ENCODE measurements at places on chromosomes 3 and 15.
A peak's percentile ranks its signal among the peaks of the same experiment; 100 is the strongest.

DNA sequence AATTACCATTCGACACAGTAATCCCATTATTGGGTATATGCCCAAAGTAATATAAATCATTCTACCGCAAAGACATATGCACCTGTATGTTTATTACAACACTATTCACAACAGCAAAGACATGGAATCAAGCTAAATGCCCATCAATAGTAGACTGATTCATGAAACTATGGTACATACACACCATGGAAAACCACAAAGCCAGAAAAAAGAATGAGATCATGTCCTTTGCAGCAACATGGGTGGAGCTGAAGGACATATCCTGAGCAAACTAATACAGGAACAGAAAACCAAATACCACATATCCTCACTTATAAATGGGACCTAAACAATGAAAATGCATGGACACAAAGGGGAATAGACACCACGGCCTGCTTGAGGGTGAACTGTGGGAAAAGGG is 11.1 kb upstream of the MCF2L2 start:
- DNase-seq = no peak

GRCh38 chr3:79979990-79980389 is 212.2 kb upstream of the ROBO1 start:
- no peak for DNase-seq

- peak; percentile 90 for DNase-seq
These were observed at the start of gene ZBBX for GRCh38 chr3:167380004-167380689. Gene ZBBX, minus strand, starts transcription at chr3:167380297. Its CDS starts 7,396 bp downstream, at chr3:167372901.

DNA sequence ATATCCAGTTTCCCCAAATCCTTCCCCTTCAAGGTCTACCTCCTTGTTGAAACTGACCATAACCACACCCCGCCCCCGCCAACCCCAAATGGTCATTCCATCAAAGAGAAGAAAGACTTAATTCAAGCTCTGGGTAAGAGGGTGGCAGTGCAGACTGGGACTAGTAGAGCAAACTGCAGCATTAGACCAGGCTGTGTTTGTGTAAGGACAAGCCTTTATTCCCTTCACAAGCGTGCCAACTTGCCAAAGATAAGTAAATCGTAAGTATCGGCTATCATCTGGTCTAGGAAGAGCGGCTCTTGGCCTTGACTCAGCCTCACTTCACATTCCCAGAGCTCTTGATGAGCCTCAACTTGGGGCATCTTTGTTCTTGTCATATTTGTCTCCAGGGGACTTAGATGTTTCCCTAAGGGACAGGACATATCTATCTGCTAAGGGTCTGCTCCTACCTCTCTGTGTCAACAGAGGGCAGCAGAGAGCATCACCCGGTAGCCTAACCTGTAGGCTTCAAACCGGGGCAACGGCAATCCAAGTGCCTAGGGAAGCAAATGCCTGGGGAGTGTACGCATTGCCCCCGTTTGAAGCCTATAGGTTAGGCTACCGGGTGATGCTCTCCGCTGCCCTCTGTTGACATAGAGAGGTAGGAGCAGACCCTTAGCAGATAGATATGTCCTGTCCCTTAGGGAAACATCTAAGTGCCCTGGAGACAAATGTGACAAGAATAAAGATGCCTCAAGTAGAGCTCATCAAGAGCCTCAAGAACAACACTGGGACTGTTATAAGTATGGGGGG is 8.9 kb upstream of the MAP3K13 start:
- peak; percentile 38 for DNase-seq

DNA sequence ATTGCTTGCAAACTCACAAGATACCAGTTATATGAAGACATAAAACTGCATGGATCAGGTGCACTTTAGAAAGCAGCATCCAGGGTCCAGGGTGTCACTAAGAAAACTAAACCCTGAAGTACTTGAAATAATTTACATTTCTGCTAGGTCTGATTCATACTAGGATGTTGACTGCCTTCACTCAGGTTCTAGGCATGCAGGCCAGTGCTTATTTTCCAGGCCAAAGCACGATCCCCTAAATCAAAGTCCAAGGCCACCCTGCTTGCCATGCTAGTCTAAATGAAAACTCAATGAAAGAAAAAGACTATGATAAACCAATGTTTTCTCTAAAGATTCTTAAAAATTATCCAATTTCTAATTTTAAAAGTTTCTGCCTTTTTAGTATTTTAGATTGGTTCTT is 49.4 kb downstream of the GREM1 start:
- DNase-seq = no peak

GRCh38 chr3:4971838-4972237 is 7.4 kb upstream of the BHLHE40 start:
- DNase-seq = no peak

- peak; percentile 65 for DNase-seq
These were observed 22.6 kb downstream of the RARRES1 start for GRCh38 chr3:158709666-158710083.

GRCh38 chr3:126431103-126431534 is 36.4 kb downstream of the CFAP100 start:
- DNase-seq = no peak

GRCh38 chr15:100106732-100107131 is 235.0 kb downstream of the ADAMTS17 start:
- no peak for DNase-seq

DNA sequence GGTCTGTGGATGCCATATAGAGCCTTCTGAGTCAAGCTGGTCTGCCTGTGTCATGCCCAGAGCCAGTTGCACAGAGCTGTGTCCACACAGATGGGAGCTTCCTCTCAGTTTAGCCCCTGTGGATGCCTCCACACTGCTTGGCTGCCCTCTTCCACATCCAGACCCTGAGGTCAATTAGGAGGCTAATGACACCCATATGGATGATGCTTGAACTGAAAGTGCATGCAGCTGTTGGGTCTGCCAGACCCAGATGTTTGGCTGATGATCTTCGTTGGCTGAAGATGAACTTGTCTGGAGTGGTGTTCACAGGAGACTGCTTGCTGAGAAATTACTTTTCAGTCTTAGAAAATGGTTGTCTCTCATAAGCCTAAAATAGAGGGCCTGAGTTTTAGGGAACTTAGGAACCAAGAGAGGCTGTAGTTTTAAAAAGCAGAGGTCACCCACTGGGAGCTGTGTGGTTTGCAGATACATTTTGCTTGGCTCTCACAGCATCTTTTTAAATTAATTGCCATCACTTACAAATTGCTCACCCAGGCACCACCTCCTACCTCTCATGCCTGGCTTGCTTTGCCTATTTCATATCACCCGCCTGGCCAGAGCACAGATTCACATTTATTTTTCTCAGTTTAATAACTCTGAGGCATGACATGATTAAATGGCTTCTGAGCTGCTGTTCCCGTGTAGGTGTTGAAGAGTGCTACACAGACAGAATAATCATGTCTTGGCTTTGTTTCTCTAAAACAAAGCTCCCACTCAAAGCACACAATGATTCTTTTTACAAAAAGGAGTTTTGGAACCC is 176.1 kb downstream of the MINAR1 start:
- DNase-seq = peak; percentile 29

GRCh38 chr3:50532062-50532705 is 28.8 kb upstream of the CACNA2D2 start:
- no peak for DNase-seq

DNA sequence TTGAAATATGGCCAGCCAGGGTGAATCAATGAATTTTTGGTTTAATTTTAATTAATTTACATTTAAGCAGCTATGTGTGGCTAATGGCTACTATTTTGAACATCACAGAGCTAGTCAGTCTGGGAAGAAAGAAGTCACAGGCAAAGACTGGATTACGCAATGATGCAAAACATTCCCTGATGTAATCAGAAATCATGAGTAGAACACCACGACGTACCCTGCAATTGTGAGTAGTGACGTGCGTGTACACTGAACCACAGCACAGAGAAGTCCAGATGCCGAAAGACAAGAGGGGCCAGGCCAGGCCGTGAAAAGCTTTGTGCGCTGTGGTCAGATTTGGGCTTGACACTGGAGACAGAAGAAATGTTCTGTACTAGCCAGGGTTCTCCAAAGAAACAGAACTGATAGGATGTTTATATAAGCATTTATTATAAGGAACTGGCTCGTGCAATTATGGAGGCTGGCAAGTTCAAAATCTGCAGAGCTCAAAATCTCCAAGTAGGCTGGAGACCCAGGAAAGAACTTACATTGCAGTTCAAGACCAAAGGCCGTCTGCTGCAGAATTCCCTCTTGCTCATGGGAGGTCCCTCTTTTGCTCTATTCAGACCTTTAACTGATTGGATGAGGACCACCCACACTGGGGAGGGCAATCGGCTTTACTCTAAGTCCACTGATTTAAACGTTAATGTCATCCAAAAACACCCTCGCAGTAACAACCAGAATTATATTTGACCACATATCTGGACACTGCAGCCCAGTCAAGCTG is 44.6 kb downstream of the SH3BP5 start:
- DNase-seq = no peak

GRCh38 chr3:146953511-146953981 is 348.4 kb upstream of the PLSCR5 start:
- DNase-seq = peak; percentile 79

DNA sequence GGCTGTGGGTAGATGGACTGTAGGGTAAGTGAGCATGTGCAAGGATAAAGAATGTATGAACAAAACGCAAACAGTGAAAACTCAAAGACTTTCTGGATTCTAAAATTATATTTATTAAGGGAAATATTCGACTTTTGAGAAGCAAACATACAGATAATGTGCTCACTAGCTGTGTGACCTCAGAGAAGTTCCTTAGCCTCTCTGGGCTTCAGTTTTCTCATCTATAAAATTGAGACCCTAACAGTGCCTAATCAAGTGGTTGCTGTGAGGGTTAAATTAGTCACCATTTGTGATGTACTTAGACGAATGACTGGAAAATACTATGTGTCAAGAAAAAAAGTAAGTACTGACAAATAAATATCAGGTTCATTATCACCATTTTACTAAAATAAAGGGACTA is 261.7 kb downstream of the MAGI1 start:
- no peak for DNase-seq

GRCh38 chr15:48250640-48251076 is 44.6 kb downstream of the SLC12A1 start:
- peak; percentile 82 for DNase-seq

GRCh38 chr3:15635121-15635661 is 33.6 kb downstream of the BTD start:
- peak; percentile 82 for DNase-seq

DNA sequence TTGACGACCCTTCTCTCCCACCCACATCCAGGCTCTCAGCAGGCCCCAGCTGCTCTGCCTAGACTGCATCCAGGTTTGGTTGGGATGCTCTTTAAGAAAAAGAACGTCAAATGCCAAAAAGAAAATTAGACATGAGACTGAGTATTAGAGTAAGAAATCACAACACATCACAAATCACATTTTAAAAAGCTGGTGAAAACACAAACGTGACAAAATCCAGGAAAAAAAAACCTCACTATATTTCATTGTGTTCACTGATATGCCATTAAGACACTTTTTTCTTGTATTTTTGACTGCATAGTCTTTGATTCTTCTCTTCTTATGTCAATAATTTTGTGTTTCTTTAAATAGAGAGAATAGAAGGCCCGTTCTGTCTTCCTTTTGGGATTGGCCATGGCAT is 243.7 kb downstream of the TLE3 start:
- DNase-seq = no peak

GRCh38 chr3:31210068-31210645 is 315.7 kb upstream of the GADL1 start:
- no peak for DNase-seq

GRCh38 chr3:76972624-76973296 is 67.1 kb upstream of the ROBO2 start:
- no peak for DNase-seq

GRCh38 chr3:197027151-197027895 is 2.3 kb downstream of the MELTF start:
- DNase-seq = peak; percentile 11

DNA sequence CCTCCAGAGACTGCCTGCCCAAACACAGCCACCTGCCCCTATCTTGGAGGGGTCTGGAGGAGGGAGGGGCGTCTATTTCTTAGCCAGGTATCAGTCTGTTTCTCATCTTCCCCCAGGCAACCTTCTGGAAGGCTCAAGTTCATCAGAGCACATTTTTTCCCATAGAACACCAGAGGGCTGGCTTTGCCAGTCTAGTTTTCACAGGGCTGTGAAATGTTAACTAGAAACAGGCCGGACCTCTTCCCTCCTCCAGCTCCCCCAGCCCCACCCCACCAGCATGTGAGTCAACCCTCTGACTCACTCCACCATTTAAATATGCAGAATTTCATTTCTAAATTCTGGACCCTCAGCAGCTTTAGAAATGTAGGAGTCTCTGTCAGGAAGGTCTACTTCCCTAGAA is 66.9 kb downstream of the SLCO2A1 start:
- no peak for DNase-seq

DNA sequence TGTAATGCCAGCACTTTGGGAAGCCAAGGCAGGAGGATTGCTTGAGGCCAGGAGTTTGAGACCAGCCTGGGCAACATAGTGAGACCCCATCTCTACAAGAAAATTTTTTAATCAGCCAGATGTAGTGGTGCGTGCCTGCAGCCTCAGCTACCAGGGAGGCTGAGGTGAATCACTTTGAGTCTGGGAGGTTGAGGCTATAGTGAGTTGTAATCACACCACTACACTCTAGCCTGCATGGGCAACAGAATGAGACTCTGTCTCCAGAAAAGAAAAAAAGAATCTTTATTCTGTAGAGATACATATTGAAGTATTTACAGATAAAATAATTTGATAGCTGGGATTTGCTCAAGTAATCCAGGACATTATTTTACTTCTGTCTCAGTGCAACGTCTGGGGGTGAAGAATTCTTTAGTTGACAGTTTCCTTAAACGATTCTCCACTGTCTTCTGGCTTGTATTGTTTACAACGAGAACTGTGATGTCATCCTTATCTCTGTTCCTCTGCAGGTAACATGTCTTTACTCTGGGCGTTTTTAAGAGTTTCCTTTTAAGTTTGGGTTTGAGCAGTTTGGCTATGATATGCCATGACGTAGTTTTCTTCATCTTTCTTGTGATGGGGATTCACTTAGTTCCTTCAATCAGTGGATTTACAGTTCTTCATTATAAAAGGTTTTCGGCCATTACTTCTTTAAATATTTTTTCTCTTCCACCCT is 26.3 kb downstream of the KPNA1 start:
- DNase-seq = no peak

DNA sequence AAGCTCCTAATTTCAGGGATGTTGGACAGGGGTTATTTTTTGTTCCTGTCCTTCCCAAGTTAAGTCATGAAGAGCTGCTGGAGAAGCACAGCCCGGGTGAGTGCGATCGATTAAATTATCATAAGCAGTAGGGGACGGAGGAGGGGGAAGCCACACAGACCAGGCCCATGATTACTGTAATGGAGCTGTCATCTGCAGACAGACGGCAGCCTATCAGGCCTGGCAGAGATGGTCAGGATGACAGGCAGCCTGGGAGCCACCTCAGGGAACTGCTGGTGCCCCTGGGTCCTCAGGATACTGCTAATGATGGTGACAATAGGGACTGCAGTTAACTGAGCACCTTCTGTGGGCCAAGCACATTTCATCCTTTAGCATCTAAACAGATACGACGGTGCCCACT is 147.7 kb downstream of the RAB11A start:
- no peak for DNase-seq

GRCh38 chr3:98824256-98824655 is 61.1 kb downstream of the ST3GAL6 start:
- DNase-seq = no peak

- DNase-seq = no peak
These were observed 125.7 kb downstream of the STAG1 start for GRCh38 chr3:136626493-136626892.

All from left hindlimb (tissue), 1 donor.